ENCODE measurements at places on chromosomes 5 and 9.

GRCh38 chr5:101977729-101978345 lies 318.2 kb downstream of the SLCO4C1 start:
- peak; percentile 8 for DNase-seq

DNA sequence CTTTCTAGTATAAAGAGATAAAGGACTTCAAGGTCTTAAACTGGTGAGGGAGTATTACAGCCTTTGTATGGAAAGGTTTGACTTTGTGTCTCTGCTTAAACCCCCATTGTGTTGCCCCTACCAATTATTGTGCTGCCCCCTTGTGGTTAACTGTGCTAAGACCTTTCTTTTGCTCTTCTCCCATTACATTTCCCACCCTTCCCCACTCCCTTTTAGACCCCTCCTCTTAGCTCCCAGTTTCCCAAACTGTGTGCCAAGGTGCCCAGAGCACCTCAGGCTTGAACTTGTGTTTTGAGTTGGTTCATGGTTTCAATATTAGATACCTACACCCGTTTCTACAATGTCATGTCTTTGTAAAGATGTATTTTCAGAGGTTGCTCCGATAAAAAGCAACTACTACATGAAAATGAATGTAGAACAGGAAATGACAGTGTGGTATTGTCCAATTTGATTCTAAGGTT lies 2.9 kb downstream of the JAK2 start:
- peak; percentile 74 for DNase-seq

DNA sequence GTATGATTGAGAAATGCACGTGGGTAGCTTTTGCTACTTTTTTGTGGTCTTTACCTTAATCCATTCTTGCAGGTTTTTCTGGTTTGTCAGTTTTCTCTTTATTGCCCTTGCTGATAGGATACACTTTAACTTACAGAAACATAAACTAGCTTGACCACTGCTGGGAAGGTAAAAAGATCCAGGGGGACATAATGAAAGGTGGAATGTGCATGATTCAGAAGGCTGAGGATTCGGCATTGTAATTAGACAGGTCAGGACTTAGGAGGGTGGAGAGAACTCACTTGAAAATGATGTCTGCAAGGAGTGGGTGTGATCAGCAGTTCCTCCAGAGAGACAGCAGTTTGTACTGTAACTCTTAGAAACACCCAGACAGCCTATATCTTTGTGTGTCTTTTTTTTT lies 19.8 kb upstream of the TXNDC8 start:
- no peak for DNase-seq

DNA sequence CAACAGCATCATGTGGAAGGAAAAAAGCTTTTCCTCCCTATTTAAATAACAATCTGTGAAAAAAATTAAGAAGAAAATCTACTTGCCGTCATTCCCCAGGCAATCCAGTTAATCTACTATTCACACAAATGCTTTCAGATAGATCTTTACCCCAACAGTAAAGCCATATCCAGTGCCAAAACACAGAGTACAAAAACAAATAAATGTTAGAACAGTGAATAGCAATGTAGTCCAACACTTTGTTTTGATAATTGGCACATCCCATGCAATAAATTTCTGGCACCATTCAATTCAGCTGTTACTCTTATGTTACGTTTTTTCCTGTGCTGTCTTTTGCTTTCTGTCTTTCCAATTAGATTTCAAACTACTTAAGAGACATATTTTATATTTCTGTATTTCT lies 2245.5 kb upstream of the WWC1 start:
- DNase-seq = no peak

DNA sequence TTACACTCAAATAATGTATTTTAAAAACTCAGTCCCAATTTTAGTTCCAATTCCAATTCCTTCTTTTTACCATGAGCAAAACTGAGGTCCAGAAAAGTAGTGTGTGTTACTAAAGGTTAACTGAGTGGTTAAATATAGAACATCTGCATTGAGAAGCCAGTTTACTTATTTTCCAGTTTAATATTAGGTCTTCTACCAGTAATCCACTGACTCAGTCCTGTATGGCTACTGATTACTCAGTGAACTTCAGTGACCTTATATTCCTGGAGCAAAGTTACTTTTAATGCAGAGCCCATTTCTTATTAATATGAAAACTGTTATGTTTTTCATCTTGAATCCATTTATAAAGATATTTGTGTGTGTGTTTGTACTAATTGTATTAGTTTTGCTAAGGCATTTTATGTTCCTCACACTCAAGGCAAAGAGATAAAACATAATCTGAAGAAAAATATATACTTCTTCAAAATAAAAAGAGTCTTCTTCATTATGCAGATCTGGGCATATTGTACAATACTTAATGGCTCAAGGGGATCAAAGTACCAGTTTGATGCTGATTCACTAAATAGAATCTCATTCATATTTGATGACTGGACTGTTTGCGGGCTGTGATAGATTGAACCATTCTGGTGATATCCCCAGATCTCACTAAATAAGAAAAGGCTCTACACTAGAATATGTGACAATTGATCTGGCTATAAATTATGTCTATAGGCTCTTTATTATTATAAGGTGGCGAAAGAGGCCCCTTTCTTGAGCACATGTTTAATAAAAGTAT lies 60.8 kb downstream of the DMXL1 start:
- no peak for DNase-seq

DNA sequence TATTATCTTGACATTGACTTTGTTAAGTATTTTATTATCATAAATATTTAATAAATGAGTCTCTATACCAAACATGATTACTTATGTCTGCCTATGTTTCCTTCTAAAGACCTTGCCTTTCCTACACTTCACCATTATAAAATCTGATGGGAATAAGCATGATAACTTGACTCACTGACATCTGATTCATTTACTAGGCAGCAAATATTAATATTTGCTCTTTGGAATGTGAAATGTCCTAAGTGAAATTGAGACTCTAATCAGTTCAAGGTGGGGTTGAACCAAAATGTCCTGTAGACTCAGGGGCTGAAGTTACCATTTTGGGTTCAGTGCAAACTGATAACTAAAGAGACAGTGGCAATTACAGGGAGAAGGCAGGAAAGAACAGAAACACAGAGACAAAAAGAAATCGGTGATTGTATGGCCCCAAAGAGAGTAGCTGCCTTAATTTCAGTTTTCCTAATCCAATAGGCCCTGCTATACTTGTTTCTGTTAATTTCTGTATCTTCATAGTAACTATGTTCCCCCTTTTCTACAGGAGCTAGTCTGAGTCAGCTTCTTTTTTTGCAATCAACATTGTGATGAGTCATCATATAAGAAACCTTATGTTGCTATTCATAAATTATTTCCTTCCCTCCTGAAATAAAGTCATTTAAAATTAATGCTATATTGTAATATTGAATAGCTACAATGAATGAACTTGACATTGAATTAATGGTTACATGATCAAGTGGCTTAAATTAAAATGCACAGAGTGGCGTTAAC lies 296.8 kb downstream of the PDE4D start:
- no peak for DNase-seq

- no peak for DNase-seq
Measured at GRCh38 chr5:82827651-82828050, 249.5 kb downstream of the TMEM167A start.

- no peak for DNase-seq
Measured at GRCh38 chr9:33210006-33210715, 29.8 kb upstream of the SPINK4 start.

DNA sequence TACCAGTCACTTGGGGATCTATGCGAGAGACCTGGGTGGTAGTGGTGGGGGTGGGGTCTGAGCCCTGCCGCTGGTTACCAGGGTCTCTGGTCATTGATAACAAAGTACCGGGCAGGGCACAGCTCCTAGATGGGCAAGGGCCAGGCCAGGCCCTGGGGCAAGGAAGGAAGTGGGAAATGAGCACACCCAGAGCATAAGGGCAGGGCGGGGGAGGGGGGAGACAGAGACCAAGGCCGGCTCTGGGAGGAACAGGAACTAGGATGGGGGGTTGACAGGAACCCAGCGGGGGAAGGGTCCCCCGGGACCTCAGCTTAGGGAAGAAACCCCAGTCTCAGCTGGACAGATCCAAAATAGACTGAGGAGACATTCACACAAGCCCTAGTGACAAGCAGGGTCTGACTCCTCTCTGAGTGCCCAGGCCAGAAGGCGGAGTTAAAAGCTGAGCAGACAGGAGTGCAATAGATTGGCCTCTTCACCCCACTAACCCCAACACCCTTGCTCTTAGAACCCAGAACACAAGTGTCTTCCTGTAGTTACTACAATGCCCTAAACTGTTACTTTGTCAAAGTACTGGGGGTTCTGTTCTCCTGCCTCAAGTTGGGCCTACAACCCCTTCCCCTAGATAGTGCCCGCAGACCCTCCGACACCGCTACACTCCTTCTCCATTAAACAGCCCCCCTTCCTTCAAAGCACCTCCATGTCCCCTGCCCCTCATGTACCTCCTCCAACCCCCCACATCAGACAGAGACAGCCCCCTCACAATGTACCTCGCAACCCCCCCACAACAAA lies 628 bp downstream of the ATOSB start:
- DNase-seq = peak; percentile 47

- DNase-seq = no peak
Measured at GRCh38 chr9:77769246-77769645, 121.1 kb upstream of the GNA14 start.

DNA sequence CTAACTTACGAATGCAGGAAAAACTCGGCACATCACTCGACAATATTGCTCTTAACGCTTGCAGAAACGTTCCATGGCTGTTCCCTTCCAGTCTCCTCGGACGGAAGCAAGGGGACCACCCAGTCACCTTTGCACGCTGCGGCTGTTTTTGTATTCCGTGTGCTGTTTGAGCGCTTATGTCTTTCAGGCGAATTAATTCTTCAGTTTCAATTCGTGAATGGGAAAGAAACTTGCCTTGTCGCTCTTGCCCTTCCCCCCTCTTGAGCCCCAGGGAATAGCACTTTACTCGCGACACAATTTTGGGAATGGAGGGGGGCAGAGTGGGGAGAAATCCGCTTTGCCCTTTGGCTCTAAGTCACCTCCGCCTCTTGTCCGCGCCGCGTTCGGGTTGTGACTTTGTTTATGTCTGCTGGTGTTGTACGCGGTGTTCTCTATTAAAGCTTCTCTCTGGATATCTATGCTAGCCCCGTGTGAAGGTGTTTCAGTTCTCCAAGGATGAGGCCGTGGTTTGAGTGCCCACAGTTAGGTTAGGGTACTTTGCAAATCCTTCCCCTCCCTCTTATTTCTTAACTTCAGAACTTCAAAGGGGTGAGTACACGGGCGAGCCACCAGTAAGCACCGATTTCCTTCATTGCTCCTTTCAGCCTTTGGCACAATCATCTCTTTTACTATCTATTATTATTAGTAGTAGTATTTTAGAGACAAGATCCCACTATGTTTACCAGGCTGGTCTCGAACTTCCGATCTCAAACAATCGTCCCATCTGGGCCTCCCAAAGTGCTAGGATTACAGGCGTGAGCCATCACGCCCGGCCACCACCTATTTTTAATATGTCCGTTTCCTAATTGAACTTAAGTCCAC lies 2.7 kb downstream of the FOXB2 start:
- no peak for DNase-seq

DNA sequence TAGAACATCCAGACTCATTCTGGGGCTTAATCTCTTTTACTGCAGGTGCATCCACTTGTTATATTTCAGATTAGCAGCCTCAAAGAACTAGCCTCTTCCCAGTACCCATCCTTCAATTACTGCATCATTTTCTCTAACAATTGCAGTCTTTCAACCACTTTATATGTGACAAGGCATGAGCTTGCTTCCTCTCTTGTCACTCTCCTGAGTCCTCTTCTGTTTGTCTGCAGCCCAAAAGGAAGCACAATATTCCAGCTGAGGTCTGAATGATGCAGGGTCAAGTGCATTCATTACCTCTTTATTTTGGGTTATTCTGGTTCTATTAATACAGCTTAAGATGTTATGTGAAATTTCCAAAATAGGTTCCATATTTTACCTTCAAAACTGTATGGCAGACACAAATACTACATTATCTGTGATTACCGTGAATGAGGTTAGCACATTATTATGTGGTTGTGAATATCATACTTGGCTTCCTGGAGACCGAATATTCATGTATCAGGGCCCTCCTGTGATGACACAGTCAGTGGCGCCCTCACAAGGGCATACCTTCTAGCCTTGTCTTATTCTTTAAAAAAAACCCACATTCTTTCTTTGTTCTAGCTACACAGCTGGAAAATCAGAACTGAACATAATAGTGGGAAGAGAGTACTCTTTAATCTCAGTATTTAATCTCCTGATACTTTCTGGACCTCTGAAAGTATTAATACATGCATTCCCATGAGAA lies 323.8 kb downstream of the PDE4D start:
- DNase-seq = no peak

- DNase-seq = peak; percentile 42
Measured at GRCh38 chr9:70406434-70406862, 8.0 kb downstream of the KLF9 start.

- DNase-seq = no peak
Measured at GRCh38 chr5:142871363-142872193, 101.4 kb downstream of the ARHGAP26 start.

- no peak for DNase-seq
Measured at GRCh38 chr9:77125665-77126064, 51.7 kb upstream of the VPS13A start.

GRCh38 chr9:77832639-77833038 lies 184.5 kb upstream of the GNA14 start:
- DNase-seq = no peak

DNA sequence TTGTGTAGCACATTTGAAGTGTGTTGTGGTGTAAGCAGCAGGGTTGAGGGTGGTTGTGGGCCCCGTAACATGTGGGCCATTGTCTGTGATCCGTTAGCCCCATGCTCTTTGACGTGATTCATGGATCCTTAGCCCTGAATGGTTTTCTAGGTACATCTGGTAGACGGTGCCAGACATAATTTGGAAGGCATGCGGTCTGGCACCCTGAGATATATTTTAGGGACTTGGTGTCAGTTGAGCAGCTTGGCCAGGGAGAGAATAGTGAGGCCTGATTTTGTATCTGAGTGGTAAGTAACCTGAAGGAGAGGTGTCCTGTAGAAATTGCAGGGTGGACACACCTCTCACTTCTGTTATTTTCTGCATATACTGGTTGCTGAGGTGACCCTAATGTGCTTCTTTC lies 10.9 kb downstream of the SH3GL2 start:
- no peak for DNase-seq

GRCh38 chr5:113029614-113030013 lies 53.0 kb downstream of the DCP2 start:
- DNase-seq = no peak

DNA sequence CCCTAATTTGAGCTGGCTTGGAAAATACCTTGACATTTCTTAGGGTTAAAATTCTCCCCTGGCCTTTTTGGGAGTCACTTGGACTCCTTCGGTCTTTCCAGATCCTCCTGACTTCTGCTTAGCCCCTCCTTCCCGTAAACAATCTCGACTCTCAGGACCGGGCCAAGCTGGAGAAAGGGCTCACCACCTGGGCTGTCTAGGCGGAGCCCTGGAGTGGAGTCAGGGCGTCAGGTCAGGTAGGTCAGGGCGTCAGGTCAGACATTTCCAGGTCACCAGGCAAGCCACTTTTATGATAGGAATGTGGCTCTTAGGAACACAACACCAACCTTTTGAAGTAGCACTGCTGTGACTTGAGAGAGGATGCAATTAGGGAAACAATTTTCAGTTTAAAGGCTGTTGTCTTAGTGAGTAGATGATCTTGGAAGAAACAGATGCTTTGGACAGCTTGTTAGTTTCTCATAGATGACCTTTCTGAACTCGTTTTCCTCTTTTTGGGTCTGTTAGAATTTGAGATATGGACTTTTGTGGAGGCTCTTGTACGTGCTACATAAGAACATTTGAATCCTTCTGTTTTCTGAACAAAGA lies 12.8 kb downstream of the OSTF1 start:
- no peak for DNase-seq

- no peak for DNase-seq
Measured at GRCh38 chr5:57501414-57502201, 19.0 kb upstream of the ACTBL2 start.
